Stimulated activated CD8-positive, alpha-beta memory T cell treated with anti-CD3 and anti-CD28 coated beads, Interleukin-4, amount 100 ng/mL, for 1 hour (primary cell): ENCODE measurements at places on chromosomes 2 and 18.
A peak's percentile ranks its signal among the peaks of the same experiment; 100 is the strongest.

GRCh38 chr2:25982273-25982967 is at the start of gene KIF3C:
KIF3C (minus strand) TSS chr2:25982497; CDS start chr2:25981917, 580 bp downstream.
- DNase-seq, result peak; percentile 44

- DNase-seq, result no peak
These were observed 663 bp downstream of the RHBDD1 start for GRCh38 chr2:226836548-226836885.

DNA sequence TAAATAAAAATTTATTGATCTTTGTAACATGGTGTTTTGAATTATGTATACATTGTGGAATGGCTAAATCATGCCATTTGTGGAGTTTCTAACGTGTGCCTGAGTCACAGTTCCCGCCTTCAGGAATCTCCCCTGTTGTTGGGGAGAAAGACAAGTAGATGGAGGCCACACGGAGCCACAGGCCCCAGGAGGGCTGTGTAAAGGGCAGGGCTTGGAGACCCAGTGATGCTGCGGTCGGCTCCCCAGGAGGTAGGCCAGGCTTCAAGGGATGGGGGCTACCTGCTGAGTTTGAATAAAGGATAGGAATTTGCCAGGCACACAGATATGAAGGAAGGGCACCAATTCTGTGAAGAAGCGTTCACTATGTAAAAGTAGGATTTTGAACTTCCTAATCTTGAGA is 257.1 kb downstream of the GBX2 start:
- no peak for DNase-seq

DNA sequence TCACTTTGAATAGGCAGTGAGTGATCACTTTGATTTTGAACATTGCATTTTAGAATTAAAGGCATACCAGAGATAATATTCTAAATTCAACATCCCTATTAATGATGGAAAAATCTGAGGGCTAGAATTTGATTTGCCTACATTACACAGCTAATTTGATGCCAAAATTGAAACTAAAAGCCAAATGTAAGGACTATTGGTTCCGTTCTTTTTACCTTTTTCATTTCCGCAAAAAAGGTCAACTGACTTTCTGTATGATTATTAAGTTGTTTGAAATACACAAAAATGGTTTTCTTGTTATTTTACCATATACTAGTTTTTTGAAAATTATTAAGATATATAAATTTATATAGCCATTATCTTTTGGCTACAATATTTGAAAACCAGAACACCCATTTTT is 117.5 kb downstream of the SCN3A start:
- DNase-seq, result no peak
